ENCODE measurements at places on chromosomes 1 and 21. TPM values are rescaled to one million over a fixed set of nuclear protein-coding genes. Genes with fewer than 3 reads are reported as not detected.

- H3K27me3 ChIP-seq: no peaks in the 10 kb centered on the region
- no peak for DNase-seq
- H3K27ac ChIP-seq: no peak overlapping the region
- H3K36me3 ChIP-seq: no peaks in the 10 kb centered on the region
Measured at GRCh38 chr1:7257225-7257624, 472.0 kb downstream of the CAMTA1 start.

- no peaks in the 10 kb centered on the region for H3K4me1 ChIP-seq
- no peak overlapping the region for H3K27ac ChIP-seq
- DNase-seq: no peak
- H3K27me3 ChIP-seq: no peaks in the 10 kb centered on the region
Measured at GRCh38 chr1:2300851-2301606, 72.9 kb downstream of the SKI start.

The PIGR gene
- not detected for total RNA-seq

GRCh38 chr1:87495147-87495546 lies 166.5 kb downstream of the LMO4 start:
- no peak overlapping the region for H3K4me3 ChIP-seq
- no peaks in the 10 kb centered on the region for H3K4me1 ChIP-seq
- DNase-seq: no peak
- no peak overlapping the region for H3K27ac ChIP-seq

The OLFML2B gene
- total RNA-seq: 1.4 TPM

Measured in H9 (cell line).